ENCODE measurements at places on chromosomes 12 and 14.

- no peak for DNase-seq
These were observed 39.3 kb upstream of the FRMD6 start for GRCh38 chr14:51612449-51612848.

- DNase-seq: no peak
These were observed 181.2 kb downstream of the EMP1 start for GRCh38 chr12:13377698-13378097.

- DNase-seq: no peak
These were observed 115.2 kb downstream of the LGMN start for GRCh38 chr14:92633274-92633616.

DNA sequence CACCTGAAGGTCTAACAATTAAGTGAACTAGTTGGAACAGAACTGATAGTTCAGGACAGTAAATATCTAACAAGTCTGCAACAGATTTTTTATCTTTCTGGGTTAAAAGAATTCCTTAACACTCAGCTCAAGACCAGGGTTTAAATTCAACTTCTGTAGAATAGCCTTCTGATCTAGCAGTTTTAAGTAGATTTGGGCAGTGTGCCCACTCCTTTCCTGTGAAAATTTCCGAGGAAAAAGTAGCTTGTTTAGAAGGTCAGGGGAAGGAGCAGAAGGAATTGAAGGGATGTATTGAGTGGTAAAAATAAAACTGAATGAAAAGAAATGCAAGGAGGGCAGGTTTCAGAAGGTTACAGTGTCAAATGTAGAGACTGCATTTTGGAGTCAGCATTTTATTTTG lies 45.8 kb downstream of the ATL1 start:
- DNase-seq: peak; percentile 61

GRCh38 chr14:62126879-62127478 lies 364.8 kb downstream of the SNAPC1 start:
- no peak for DNase-seq

GRCh38 chr12:47276621-47277309 lies 197.0 kb upstream of the AMIGO2 start:
- DNase-seq: no peak

DNA sequence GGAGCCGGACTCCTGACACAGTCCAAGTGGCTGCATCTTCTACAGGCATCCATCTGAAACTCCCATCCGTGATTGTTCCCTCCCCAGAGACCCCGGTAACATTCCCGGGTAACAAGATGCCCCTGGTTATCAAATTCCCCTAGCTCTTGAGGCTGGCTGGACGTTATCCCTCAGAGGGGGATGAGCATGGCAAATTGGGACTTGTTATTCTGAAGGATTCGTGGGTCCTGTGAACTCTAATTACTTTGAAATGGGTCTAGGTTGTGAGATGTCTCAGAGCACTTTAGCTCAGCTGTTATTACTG lies 642 bp upstream of the PAN2 start:
- DNase-seq: no peak

DNA sequence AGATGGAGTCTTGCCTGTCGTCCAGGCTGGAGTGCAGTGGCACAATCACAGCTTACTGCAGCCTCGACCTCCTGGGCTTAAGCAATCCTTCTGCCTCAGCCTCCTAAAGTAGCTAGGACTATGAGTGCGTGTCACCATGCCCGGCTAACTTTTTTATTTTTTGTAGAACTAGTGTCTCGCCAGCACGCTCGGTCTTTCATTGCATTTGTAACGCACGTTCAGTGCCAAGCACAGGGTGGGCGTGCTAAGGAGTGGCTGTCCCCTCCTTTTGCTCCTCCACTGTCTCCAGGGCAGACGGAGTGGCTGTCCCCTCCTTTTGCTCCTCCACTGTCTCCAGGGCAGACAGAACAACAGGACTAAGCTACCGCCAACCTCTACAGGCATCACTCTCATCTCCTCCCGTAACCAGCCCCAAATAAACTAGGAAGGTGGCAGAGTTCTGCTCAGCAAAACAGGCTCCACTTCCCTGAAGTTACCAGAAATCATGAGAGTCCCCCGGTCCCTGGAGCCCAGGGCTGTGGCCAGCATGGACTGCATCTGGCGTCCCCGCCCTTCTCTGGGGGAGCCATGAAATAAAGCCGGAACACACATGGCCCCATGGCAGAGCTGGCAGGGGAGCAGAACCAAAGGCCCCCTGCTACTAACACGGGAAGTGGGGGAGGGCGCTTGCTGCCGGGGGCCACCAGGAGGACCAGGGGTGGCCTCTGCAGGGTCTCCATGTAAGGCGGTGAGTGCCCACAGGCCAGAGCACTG lies 60.2 kb downstream of the CCDC88C start:
- DNase-seq: no peak

DNA sequence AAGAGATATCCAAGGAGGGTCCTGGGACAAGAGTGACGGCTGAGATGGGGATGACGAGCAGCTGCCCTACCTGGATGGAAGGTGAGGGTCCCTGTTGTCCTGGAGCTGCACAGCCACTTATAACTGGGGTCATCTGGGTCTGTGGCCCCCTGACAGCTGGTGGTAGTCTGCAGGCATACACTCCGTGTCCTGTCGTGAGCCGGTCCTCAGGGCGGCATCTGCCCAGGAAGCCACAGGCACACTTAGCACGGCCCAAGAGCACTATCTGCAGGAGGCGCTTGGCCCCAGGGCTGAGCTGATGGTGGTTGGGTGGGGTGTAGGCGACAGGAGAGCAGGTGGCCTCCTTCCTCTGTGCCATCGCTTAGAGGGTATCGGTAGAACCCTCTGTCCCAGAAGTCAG lies 248.1 kb downstream of the CACNA1C start:
- DNase-seq: no peak
